ENCODE measurements at places on chromosomes 2 and 18. TPM values are rescaled to one million over a fixed set of nuclear protein-coding genes. Genes with fewer than 3 reads are reported as not detected.

DNA sequence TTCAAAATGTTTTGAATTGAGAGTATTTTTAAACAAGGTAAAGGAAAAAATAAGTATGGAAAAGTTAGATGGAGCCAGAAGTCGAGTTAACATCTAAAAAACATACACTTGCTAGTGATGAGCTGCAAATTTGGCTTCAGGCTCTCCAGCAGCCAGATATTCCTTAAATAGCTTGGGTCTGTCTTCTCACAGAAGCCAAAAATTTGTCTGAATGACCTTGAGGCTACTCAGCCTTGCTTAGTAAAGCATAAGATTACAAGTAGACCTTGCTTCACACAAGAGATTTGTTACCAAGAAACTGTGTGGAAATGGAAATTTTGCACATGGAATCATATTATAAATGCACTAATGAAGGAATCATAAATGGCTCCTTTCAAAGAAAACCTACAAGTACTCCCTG is 40.8 kb upstream of the GRB14 start:
- no peaks in the 10 kb centered on the region for H3K27me3 ChIP-seq
- no peak for DNase-seq
- no peaks in the 10 kb centered on the region for H3K4me1 ChIP-seq
- no peak overlapping the region for H3K4me3 ChIP-seq

TCF7L1 gene
- not detected for total RNA-seq

- no peaks in the 10 kb centered on the region for H3K4me1 ChIP-seq
- H3K4me3 ChIP-seq, result no peak overlapping the region
- no peak for DNase-seq
- no peak overlapping the region for H3K27ac ChIP-seq
These were observed 35.2 kb upstream of the EFEMP1 start for GRCh38 chr2:55958756-55959155.

DNA sequence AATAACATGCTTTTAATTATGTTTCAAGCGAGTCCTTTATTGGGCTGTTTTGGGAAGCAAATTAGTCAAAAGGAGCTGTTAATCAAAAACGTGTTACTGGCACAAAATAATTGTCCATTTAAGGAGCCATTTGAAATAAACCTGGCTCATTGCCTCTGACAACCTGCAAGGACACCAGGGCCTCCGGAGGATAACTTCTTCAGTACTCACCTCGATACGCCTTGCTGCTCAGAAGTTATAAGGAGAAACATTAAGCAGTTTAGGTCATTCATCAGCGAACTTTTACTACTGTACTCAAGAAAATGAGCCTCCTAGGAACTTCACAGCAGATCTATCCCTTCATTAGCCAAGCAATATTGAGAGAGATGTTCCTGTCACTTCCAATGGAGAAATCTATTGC is 1579.2 kb upstream of the ACVR2A start:
- no peak overlapping the region for H3K27ac ChIP-seq
- no peak for DNase-seq
- H3K27me3 ChIP-seq, result no peaks in the 10 kb centered on the region
- no peaks in the 10 kb centered on the region for H3K4me1 ChIP-seq

- H3K27me3 ChIP-seq, result no peaks in the 10 kb centered on the region
- H3K4me3 ChIP-seq, result no peak overlapping the region
- no peaks in the 10 kb centered on the region for H3K36me3 ChIP-seq
- no peak for DNase-seq
- peaks cover 18% of the 10 kb centered on the region for H3K4me1 ChIP-seq
These were observed 14.8 kb upstream of the ADAM17 start for GRCh38 chr2:9570182-9571060.

NR4A2 gene
- total RNA-seq, result 3.4 TPM

GATA6 gene
- not detected for total RNA-seq

DNA sequence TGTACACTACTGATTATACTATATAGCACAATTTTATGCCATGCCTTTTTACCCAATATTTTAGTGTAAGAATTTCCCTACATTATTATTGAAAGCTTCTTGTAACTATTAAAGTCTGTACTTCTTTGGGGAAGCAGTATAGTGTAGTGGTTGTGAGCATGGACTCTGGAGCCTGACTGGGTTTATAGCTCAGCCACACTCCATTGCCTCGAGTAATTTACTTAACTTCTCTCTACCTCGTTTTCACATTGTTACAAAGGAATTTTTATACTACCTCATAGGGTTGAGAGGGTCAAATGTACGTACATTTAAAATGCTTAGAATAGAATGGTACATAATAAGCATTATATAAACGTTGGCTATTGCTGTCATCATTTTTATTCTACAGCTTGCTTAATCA is 139.2 kb downstream of the UBR3 start:
- no peak overlapping the region for H3K27ac ChIP-seq
- H3K36me3 ChIP-seq, result peaks cover 13% of the 10 kb centered on the region
- no peak overlapping the region for H3K4me3 ChIP-seq
- H3K4me1 ChIP-seq, result no peaks in the 10 kb centered on the region
- no peaks in the 10 kb centered on the region for H3K27me3 ChIP-seq

ZNF2 gene
- total RNA-seq, result 3.9 TPM

- H3K4me3 ChIP-seq, result peak overlapping the region; percentile 70
- H3K4me1 ChIP-seq, result peaks cover 18% of the 10 kb centered on the region
- H3K27ac ChIP-seq, result no peak overlapping the region
- peak; percentile 57 for DNase-seq
- H3K27me3 ChIP-seq, result peaks cover 28% of the 10 kb centered on the region
- H3K36me3 ChIP-seq, result peaks cover 3% of the 10 kb centered on the region
These were observed 244.6 kb downstream of the BCL2 start for GRCh38 chr18:63074981-63075404.

DNA sequence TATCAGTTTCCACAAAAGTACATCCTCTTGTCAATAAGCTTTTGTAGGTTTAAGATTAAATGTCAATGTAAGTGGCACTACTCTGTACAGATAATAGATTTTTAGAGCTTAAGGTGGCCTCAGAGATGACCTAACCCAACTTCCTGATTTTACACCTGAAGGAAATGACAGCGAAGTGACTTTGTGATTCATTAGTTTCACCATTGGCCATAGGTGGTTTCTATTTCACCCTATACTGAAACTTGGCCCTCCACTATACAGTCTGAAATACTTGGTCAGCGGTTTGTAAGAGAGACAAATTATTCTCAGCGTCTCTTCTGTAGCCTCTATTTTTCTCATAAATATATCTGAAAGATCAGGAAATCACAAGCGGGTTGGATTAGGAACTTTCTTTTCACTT is 330.4 kb upstream of the FAM98A start:
- no peaks in the 10 kb centered on the region for H3K27me3 ChIP-seq
- no peak overlapping the region for H3K27ac ChIP-seq
- peaks cover 2% of the 10 kb centered on the region for H3K4me1 ChIP-seq
- no peaks in the 10 kb centered on the region for H3K36me3 ChIP-seq

TANC1 gene
- 0.55 TPM for total RNA-seq

DNA sequence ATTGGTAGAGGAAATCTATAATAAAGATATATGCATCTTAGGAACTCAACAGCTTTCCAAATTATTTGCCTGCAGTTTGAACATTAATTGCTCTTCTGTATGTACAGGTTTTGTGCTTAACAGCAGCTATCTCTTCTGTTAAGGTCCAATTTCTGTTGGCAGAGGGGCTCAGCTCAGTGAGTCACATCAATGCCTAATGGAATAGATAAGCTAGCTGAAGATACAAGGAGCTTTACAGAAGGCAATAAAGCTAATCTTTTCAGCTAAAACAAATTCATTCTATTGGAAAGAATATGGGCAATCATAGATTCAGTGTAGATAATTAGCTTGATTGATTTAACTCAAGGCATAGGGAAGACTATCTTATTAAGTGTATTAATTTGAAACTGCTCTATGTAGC is 58.4 kb upstream of the UNC80 start:
- H3K27ac ChIP-seq, result no peak overlapping the region
- no peaks in the 10 kb centered on the region for H3K36me3 ChIP-seq

GRCh38 chr2:72974436-72974754 is 57.1 kb downstream of the EMX1 start:
- DNase-seq, result no peak
- H3K4me1 ChIP-seq, result no peaks in the 10 kb centered on the region
- H3K27me3 ChIP-seq, result peaks cover 22% of the 10 kb centered on the region
- H3K36me3 ChIP-seq, result no peaks in the 10 kb centered on the region

DNA sequence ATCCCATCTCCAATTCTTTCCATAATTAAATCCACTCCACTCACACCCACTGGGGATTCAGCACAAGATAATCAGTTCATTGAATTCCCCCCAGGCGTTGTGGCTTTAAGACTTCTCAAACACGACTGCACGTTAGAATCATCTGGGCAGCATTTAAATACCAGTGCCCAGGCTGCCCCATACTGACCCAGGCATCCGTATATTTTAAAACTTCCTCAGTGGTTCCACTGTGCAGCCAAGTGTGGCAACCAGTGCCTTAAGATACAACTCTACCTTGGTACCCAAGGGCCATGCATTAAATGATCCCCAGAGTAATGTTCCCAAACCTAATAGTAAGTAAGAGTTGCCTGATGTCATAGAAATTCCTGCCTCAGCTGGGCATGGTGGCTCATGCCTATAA is 54.3 kb upstream of the BZW1 start:
- no peaks in the 10 kb centered on the region for H3K36me3 ChIP-seq
- peaks cover 28% of the 10 kb centered on the region for H3K27me3 ChIP-seq
- H3K4me1 ChIP-seq, result no peaks in the 10 kb centered on the region
- H3K27ac ChIP-seq, result no peak overlapping the region
- DNase-seq, result no peak

GRCh38 chr2:43906448-43907109 is 67.8 kb downstream of the ABCG8 start:
- no peak overlapping the region for H3K27ac ChIP-seq
- H3K4me3 ChIP-seq, result no peak overlapping the region
- no peak for DNase-seq
- H3K36me3 ChIP-seq, result peaks cover 51% of the 10 kb centered on the region

DNA sequence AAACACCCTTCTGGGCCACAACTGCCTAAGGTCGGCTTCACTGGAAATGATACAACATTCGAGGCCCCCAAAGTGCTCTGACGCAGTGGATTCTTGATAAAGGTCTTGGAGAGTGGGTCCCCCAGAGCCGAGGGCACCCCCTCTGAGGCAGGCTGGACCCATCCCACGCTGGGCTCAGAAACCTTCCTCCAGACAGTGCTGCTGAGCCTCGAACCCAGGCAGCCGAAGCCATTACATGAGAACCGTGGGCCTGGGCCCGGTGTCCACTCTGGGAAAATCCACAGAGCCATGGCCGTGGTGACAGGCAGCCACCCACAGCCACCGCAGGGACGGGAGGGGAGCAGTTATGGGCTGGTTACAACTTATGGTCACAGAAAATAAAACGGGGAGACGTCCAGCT is 81.4 kb upstream of the ID2 start:
- no peak overlapping the region for H3K27ac ChIP-seq
- no peak overlapping the region for H3K4me3 ChIP-seq
- no peaks in the 10 kb centered on the region for H3K4me1 ChIP-seq
- H3K36me3 ChIP-seq, result no peaks in the 10 kb centered on the region
- H3K27me3 ChIP-seq, result peaks cover 8% of the 10 kb centered on the region

GRCh38 chr2:96869281-96869821 is 529 bp downstream of the SEMA4C start:
- peaks cover 13% of the 10 kb centered on the region for H3K36me3 ChIP-seq
- H3K27me3 ChIP-seq, result peaks cover 15% of the 10 kb centered on the region
- peak overlapping the region; percentile 79 for H3K4me3 ChIP-seq
- peaks cover 37% of the 10 kb centered on the region for H3K4me1 ChIP-seq
- DNase-seq, result no peak
- no peak overlapping the region for H3K27ac ChIP-seq

SP140 gene
- total RNA-seq, result 137 TPM

SGPP2 gene
- 3.1 TPM for total RNA-seq

TMEM37 gene
- not detected for total RNA-seq

DNA sequence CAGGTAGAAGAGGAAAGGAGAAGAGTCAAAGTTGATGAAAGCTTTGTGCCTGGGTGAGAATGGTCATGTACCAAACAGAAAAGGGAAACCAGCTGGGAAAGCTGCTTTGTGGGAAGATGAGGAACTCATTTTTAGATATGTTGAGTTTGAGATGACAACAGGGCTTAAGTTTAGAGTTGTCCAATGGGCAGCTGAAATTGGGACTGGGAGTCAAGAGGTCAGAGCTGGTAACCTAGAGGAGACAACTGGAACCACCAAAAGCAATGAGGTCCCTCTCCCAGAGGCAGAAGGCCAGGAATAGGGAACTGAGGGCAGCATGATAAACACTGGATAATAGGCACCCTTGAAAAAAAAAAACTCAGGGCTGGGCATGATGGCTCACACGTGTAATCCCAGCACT is 48.8 kb downstream of the SLC4A1AP start:
- no peaks in the 10 kb centered on the region for H3K36me3 ChIP-seq
- H3K27me3 ChIP-seq, result peaks cover 9% of the 10 kb centered on the region
- no peak overlapping the region for H3K27ac ChIP-seq
- DNase-seq, result no peak

CNDP2 gene
- 141 TPM for total RNA-seq

IL1B gene
- total RNA-seq, result not detected

DNA sequence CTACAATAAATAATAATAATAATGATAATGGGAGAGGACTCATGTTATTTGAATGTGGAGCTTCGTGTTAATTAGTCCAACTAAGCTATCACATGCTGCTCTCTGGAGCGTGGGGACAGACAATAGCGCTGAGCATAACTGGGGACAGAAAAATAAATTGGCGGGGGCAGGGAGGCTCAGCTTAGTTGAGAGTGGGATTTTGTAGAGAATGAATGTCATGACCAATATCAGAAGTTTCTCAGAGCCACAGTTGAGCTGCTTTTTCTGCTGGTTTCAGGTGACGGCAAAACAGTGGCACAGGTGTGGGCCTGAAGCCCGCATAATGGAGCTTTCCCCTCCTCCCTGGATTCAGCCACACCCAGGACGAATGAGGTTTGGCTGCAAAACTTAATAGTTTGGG is 111.1 kb upstream of the CAB39 start:
- no peak overlapping the region for H3K4me3 ChIP-seq
- no peak for DNase-seq
- H3K4me1 ChIP-seq, result peaks cover 70% of the 10 kb centered on the region
- peak overlapping the region; percentile 72 for H3K27ac ChIP-seq
- peaks cover 50% of the 10 kb centered on the region for H3K36me3 ChIP-seq
- no peaks in the 10 kb centered on the region for H3K27me3 ChIP-seq

IL36G gene
- total RNA-seq, result not detected

DNA sequence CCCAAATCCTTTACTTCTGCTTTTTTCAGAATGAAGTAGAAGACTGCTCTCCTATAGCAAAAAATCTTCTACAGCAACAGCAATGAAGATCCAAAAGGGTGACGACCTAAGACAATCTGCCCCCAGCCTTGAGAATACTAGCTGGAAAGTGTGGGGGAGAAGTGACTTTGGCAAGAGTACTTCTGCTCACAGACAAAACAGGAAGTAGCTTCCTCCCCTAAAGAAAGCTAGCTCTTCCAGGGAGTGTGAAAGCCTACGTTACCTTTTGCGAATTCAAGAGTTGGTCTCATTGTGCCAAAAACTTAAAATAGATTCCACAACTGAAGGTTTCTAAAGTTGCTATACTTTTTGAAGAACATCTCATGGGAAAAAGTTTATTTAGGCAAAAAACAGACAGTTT is 1069.2 kb upstream of the CHAC2 start:
- no peak overlapping the region for H3K4me3 ChIP-seq
- H3K4me1 ChIP-seq, result peaks cover 2% of the 10 kb centered on the region
- H3K27ac ChIP-seq, result no peak overlapping the region
- no peaks in the 10 kb centered on the region for H3K36me3 ChIP-seq
- H3K27me3 ChIP-seq, result no peaks in the 10 kb centered on the region
- DNase-seq, result no peak

Data from activated CD4-positive, alpha-beta memory T cell treated with anti-CD3 and anti-CD28 coated beads, Interleukin-2, amount 10 ng/mL, durations not matched to agents 7 days and 5 days (primary cell).